Esophagus mucosa (tissue), 1 donor: ENCODE measurements at places on chromosomes 12 and 14. TPM values are rescaled to one million over a fixed set of nuclear protein-coding genes. Genes with fewer than 3 reads are reported as not detected.

RFLNA gene
- total RNA-seq, result not detected

SCN8A gene
- 0.68 TPM for total RNA-seq

SMOC1 gene
- total RNA-seq, result 0.12 TPM

BHLHE41 gene
- 5.8 TPM for total RNA-seq

SYNDIG1L gene
- total RNA-seq, result not detected

DNA sequence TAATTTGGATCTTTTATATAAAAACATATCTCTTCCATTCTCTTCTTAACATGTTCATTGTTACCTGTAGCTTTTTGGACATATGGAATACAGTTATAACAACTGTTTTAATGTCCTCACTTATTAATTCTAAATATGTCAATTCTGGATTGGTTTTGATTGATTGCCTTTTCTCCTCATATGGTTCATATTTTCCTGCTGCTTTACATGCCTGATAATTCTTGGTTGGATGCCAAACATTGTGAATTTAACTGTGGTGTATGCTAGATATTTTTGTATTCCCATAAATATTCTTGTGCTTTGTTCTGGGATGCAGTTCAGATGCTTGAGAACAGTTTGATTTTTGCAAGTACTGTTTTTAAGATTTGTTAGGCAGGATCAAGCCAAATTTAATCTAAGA is 10.8 kb downstream of the C14orf132 start:
- ATAC-seq, result no peak

DNA sequence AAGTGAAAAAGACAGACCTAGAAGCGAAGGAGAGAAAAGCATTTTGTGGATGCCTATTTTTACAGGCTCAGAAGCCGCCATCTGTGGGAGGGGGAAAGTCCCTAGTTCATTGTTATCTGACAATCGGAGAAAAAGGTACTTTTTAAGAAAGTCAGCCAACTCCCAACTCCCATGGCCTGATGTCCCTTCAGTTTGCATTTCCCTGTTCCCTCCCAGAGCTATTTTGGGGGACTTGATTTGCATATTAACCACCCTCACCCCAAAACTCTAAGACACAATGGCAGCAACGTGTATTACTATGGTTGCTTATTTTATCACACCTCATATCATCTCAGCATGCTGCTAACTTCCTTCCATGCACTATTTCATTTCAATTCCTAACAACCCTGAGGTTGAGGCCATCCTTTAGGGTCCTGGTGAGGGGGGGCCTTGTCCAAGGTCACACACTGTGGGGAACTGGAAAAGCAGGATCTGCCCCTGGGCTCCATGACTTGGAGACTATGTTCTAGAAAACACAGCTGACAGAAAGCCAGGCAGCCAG is 18.7 kb downstream of the HVCN1 start:
- no peak for ATAC-seq

DNA sequence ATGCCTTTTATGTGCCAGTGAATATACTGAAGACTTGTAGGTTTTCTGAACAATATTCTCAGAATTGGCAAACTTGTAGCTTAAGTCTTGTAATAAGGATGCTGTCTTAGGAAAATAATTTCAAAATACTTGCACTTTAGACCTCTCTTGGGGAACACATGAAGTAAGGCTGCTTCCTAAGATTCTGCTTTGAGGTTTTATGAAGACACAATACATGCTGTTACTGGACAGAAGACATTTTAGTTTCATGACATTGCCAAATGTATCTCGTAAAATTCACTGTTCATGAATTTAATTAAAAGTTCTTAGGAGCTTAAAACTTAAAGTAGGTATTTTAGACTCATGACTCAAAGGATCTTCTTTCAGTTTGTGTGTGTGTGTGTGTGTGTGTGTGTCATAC is 80.7 kb downstream of the RAD51B start:
- ATAC-seq, result no peak

GRCh38 chr14:54137614-54137961 is 181.0 kb upstream of the BMP4 start:
- no peak for ATAC-seq

DNA sequence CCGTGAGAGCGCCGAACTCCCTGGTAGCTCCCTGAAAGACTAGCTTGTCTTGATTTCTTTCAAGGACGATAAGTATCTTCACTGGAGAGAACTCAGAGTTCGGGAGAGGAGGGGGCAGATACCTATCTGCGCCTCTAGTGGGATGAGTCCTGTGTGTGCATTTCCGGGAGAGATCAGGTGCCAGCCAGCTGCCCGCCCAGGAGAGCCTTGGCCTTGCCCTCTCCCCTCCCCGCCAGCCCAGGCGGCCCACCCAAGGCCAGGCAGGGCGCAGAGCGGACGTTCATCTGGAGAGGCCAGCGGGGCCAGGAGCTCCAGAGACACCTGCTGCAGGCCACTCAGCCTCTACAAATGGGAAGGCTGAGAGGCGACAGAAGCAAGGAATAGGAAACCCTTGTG is 1.0 kb downstream of the CD9 start:
- ATAC-seq, result peak; percentile 48

DNA sequence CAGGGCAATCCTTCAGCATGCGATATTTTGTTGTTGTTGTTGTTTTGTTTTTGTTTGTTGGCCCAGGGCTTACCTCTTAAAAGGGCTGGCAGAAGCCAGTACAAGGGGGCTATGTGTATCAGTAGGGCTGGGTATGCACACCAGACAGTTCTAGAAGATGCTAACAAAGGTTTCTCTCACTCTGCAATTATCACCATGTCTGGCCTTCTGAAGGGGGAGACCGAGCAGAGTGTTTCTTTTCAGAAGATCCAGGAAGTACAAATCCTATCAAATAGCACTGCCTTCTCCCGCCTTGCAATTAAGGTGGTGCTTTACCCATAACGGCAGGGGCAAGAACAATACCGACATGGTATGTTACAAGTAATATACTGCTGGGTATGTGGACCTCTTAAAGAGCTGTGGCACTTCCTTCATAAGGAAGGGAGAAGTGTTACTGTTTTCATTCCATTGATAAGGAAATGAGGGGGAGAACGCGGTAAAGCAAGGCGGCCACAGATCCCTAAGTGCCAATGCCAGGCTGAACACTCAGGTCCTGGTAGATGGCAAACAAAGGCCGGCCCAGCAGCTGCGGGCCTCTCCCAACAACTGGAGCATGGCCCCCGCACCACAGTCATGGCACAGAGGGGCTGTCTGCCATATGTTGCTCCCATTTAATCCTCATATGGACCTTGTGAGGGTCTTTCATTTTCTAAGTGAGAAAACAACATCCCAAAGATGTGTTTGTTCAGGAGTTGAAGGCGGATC is 19.2 kb upstream of the CACNA2D4 start:
- no peak for ATAC-seq

DNA sequence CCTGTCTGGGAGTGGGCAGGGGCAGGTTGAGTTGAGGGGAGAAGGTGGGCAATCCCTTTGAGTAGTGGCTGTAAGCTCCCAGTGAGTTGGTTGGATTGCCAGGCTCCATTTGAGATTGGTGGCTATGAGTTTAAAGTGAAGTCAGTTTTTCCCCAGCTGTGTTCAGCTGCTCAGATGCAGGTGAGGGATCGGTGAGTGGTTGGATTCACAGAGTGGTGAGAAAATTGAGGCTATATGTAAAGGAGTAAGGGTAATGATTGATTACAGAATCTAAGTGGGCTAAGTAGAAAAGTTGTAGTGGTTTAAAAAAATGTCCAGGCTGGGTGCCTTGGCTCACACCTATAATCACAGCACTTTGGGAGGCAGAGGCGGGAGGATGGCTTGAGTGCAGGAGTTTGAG is 68.6 kb downstream of the GLRX5 start:
- no peak for ATAC-seq

DNA sequence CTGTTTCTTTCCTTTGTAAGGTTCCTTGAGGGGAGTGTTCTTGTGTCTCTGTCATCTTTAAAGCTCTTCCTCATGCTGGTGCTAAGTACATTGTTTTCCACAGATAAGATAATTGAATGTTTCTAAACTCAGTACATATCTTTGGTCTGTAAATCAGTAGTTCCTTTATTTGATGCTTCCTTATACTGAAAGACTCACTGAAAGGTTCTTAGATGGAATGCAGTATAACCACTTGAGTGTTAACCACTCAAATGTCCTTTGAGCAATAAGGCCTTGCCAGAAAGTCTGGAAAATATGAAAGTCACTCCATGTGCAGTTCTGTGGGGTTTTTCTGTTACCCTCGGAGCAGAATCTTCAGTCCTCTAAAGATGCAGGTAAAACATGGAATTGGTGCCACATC is 23.0 kb upstream of the RNU6-8 start:
- peak; percentile 50 for ATAC-seq

DNA sequence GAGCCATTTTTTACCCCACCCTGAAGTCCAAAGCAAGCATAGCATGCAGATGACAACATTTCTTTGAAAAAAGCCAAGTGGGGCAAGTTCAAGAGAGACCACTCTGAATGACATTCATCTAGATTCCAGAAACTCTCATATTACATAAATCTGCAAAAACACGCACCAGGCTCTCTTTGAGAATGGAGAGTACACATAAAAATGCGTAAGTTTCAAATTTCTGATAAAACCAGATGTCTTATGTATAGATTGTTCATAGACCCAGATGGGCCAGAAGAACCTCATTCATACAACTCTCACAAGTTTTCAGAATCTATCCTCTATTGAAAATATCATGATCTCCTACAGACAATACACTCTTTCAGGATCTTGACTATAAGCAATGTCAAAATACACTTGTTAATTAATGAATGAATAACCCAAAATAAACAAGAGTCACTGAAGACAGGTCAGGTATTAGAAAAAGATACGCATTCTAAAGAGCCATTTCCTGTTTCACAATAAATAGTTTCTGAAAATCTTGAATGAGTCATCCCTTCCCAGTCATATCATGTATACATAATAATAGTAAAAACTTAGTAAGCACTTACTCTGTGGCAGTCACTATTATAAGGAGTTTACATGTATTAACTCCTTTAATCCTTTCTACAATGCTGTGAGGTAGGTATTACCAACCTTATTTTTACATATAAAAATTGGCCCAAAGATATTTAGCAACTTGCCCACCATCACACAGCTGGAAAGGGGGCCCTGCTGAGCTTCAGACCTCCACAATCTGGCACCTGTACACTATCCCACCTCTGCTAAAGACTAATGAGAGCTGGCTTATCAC is 72.0 kb downstream of the PPP2R5E start:
- peak; percentile 94 for ATAC-seq

DNA sequence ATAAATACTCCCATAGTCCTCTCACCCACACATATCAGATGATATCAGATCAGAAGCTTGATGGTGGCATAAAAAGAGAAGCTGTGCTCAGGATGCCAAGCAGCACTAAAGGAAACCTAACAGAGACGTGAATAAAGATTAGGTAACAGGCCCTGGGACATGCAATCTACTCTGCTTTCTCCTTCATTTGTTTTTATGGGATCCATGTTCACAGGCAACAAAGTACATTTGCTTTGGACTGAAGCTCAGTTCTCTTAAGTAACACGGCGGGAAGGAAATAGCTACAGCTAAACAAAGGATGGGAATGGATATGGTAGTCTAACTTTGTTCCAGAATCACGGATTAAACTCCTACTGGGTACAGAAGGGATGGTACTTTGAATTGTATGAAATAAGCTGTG is 119.5 kb downstream of the TTC7B start:
- ATAC-seq, result no peak
